ENCODE measurements at places on chromosomes 7 and 10.

DNA sequence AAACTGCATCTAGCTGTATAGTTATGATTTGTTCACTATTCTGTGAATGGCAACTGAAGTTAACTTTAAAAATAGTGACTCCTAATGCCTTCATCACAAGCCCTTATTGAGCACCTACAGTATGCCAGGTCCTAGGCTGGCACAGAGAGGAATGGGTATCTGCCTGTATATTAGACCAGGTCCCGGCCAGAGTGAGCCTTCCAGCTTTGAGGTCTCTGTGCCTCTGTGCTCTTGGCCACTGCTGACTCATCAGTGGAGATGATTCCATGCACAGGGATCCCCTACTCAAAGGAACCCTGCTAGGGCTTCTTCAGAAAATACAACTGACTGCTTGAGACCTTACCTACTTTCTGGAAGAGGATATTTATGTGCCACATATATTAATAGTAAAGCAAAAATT is 118.4 kb downstream of the GFRA1 start:
- DNase-seq: no peak

DNA sequence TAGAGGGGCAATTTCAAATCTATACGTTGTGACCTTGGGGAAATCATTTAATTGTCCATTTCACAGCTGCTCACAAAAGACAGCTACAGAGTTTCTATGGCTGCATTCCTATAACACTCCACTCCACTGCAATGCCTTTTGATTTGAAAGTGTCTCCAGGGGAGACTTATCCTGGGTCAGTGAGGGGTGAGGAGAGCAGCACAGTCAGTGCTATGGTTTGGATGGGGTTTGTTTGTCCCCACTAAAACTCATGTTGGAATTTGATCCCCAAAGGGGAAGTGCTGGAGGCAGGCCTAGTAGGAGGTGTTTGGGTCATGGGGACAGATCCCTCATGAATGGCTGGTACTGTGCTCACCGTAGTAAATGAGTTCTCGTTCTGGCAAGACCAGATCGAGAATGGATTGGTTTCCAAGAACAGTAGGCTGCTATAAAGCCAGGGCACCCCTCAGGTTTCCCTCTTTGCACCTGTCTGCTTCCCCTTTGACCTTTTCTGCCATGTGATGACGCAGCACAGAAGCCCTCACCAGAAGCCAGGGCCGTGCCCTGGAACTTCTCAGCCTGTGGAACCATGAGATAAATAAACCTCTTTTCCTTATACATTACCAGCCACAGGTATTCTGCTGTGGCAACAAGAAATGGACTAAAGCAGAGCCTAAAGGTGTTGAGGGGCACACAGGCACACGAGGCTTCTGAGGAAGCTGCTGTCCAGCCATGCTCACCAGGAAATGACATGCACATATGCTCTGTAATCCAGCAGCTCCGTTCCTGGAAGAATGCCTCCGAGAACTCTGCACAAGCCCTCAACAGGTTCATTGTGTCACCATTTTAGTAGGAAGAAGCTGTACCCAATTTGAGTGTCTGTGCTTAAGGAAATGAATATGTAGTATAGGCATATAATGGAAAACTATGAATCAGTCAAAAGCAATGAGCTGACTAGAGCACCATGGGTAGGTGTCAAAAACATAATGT is 5.0 kb upstream of the PAPOLB start:
- no peak for DNase-seq

- no peak for DNase-seq
Measured at GRCh38 chr10:54622017-54622416, 179.0 kb downstream of the PCDH15 start.

DNA sequence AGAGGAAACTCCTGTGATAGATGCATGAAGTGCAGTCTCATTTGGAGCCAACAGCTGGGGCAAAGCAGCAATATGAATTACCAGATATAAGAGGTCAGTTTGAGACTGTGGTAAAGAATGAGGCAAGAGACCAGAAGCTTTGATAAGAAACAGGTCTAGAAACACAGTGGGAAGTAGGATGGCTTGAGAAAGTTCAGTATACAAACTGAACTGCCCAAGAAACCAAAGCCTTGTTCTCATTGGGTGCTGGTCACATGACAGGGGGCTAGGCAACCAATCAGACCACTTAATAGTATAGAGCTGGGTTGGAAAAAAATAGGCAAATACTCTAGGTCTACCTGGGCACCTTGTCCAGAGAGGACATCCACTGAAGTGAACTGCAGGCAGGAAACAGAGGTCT is 46.2 kb upstream of the PLCE1 start:
- no peak for DNase-seq

GRCh38 chr10:72276421-72277339 is 3.0 kb downstream of the DDIT4 start:
- DNase-seq: no peak

DNA sequence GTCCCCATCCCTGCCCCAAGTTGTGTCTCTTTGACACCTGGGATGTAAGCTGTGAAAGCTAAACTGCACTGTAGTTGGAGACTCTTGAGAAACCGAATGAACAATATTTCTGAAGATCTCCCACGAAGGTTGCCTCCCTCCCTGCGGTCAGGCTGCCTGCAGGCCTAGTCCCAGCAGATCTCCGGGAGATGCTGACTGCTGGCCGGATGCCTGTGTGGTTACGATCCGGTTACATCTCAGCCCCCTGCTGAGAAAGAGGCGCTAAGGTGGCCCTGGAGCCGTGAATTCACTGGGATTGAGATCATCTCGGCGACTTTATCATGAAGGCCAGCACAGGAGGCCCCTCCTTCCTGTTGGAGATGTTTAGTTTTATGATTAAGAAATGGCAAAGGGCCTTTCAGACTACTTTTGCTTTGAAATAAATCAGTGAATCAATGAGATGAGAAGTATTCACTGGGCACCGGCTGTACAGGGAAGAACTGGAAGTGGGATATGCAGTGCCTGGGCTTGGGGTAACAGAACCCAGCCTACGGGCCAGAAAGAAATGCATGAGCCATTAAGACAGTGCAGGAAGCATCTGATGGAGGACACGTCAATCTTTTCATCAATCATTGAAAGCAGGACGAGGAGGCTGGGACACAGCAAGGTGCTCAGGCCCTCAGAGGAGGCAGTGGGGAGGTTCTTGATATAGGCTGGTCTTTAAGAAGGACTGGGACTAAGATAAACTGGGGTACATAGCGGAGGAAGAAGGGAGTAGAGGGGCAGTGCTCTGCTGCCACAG is 177.6 kb downstream of the PRKAG2 start:
- DNase-seq: no peak

DNA sequence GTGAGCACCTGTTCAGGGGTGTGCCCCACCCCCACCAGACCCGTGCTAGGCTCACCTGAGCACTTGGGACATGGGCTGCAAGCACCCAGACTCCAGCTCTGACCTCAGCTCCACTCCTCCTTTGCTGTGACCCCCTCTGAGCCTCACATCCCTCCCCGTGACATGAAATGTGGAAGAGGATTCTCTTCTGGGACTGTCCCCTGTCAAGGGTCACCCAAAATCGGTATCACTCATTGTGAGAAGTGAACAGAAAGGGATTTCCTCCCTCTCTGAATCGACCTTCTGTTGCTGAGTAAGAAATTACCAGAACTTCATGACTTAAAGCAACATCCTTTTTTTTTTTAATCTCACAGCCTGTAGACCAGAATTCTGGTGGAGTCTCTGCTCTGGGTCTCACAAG is 6.2 kb upstream of the CHST15 start:
- no peak for DNase-seq

- DNase-seq: no peak
Measured at GRCh38 chr10:48910548-48910947, 29.1 kb downstream of the LRRC18 start.

DNA sequence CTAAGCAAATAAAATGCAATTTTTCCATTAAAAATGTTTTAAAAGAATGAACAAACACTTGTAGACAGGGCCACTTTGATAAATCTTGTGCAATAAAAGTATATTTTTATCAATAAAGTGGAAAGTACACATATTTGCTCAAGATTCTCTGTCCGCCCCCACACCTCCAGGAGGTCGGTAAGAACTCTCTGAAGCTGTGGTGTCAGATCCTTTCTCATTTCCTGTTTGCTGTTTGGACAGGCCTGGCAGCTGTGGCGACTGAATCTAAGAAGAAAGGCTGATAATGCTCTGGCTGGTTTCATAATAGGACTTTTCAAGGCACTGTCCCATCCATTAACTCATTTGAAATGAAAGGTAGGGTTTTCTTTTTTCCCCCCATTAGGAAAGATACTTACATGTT is 15.3 kb upstream of the ASB4 start:
- DNase-seq: no peak

GRCh38 chr10:109780997-109781396 is 142.3 kb downstream of the XPNPEP1 start:
- DNase-seq: no peak

DNA sequence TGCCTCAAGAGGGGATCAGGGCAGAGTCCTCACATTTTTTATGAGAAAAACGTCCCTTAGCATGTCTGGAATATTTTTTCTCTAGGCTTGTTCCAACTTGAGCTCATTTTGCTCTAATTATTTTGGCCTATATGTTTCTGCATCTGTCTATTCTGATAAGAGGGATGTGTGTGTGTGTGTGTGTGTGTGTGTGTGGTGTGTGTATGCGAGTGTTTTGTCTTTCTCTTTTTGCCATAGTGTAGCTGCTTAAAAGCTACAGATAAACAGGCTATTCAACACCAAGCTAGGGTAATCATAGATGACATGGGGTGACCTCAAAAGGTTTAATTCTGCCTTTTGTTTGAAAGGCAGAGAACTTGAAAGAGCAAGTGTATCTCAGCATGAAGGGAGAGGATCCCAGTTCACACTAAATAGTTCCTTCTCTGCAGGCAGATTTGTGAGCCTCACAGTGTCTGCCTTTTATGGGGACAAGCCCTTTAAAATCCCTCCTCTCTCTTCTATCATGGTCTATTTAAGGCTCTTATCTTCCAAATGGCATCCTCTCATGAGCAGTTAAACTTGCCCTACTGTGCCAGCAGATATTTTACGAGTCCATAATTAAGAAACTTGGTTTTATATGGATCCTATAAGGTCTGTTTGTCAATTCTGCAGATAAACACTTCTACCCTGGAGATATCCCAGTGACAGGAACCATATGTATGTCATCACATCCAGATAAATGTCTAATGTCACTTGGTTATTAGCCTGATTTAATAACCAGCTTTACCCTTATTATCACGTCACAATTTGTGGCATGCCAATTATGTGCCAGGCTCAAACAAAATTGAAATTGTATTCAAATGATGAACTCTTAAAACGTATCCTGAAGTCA is 202.9 kb upstream of the MTPN start:
- DNase-seq: no peak

GRCh38 chr10:79159141-79159651 is 90.4 kb downstream of the ZMIZ1 start:
- no peak for DNase-seq

DNA sequence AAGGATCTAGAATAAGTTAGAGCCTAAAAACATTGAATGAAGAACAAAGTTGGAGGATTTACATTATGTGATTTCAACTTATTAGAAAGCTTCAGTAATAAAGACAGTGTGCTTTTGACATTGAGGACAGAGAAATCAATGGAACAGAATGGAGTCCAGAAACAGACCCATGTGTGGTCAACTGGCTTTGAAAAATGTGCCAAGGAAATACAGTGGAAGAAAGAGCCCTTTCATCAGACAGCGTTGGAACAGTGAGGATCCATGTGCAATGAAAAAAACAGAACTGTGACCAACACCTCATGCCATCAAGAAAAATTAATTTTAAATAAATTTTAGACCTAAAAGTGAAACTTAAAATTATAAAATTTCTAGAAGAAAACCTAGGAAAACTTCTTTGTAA is 50.6 kb upstream of the LRRC18 start:
- DNase-seq: no peak

GRCh38 chr10:102758240-102758932 is 14.6 kb downstream of the WBP1L start:
- no peak for DNase-seq

DNA sequence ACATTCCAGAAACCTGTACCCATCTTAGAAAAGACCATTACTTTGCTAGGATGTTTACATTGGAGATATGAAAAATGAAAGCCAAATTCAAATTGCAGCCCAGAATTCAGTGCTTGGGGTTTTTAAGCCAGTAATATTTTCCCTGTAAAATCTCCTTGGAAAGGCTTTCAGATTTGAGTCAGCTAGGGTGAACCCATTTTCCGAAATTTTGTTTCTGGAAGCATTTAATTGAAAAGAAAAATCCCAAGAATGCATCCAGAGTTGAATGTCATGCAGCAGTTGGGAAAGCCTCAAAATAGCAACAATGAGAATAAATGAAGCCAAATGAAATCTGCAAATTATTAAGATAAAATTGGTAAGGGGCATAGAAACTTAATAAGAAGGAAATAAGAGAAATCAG is 106.4 kb downstream of the BMPER start:
- no peak for DNase-seq

DNA sequence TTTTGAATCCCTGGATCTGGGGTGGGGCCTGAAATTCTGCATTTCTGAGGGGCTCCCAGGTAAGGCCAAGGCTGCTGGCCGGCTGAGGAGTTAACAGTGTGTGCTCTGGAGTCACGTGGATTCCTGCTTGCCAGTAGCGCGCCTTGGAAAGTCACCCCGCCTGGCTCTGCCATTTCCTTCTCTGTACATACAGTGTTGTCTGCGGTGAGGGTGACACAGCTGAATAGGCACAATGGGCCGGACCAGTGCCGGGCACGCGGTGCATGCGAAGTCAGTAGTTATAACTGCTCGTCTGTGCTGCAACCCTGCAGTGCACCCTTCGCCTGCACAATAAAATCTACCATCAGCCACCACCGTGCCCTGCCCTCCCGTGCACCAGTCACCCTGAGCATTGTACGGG is 68.0 kb upstream of the EEPD1 start:
- no peak for DNase-seq

- no peak for DNase-seq
Measured at GRCh38 chr10:4556527-4556926, 269.5 kb upstream of the AKR1E2 start.

DNA sequence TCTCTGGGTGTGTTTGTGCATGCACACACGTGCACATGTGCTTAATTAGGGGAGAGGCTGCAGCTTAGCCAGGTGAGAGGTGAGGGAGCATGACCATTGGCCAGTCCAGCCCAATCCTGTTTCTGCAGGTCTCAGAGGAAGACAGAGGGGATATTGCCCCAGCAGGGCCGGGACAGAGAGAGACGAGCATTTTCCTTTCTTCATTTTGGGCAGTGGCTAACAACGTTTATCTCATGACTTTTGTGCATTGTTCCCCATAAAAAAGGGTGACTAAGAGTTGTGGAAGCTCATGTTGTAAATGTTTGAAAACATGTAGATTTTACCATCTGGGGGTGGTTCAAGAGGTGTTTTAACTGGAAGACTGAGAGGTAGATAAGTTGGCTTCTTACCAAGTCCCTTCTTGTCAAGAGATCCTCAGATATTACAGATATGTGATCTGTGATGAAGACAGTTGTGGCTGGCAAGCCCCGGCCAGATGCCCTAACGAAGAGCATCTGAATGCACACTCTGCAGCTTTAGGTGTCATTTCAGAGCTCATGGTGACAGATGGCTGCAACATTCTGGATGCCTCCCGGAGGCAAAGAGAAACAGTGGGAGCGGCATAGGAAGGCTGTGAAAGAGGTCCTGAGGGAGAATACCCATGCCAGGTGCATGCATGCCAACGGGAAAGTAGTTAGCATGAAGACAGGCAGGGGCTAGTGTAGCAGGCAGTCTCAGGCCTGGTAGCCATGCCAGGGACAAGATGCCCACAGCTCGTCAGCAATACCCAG is 16.7 kb upstream of the DMBT1 start:
- no peak for DNase-seq
